Muscle of arm (tissue), 14 donors: ENCODE measurements at places on chromosomes 4 and X. TPM values are rescaled to one million over a fixed set of nuclear protein-coding genes. Genes with fewer than 3 reads are reported as not detected.

DNA sequence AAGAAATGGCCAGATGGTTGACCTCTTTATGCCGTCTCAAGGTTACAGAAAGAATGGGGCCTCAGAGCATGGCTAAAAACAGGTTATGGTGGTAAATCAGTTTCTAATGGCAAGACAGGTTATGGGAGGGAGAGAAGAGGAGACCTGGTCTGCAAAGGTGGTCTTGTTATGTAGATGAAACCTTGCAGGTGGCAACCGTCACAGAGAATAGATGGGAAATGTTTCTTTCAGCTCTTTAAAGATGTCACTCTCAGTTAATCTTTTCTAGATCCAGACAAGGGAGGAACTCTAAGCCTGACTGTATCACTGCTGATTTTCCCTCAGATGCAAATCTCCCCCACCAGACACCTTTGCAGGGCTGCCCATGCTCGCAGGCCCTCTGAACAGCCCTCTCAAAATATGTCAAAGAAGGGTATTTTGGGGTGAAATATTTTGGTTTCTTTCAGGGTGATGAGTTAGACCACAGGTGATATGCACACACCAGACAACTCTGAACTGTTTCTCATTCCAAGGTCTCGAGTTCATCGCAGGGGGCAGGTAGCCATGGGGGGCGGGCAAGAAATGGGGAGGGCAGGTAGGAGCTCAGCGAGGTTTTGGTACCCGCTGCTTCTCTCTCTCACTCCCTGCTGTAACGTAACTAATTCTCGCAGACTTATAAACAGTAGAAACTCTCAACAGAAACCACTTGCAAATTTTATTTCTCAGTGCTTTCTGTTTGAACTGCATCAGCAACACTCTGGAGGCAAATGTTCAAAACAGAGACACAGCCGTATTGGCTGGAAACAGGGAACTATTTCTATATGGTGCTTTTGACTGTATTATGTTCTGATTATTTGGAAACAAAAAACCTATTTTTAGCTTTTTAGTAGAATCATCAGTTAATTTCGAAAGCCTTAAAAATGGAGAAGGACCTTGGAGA lies 32.4 kb downstream of the CASP3 start:
- no peak for DNase-seq

Gene CCDC160
- polyA plus RNA-seq, result 0.36 TPM

Gene GPR119
- polyA plus RNA-seq, result not detected

DNA sequence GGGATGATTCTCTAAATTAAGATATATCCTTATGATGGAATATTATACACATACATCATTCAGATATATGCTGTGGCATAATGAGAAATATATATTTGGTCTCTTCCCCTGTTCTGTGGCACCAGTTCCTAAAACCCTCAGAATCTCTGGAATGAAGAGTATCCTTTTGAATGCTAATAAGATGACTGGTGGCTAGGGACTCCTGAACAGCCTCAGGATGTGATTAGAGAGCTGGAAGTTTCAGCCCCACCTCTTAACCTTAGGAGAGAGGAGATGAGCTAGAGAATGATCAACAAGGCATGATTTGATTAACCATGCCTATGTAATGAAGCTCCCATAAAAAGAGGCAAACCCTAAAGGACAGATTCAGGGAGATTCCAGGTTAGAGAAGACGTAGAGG lies 632.0 kb downstream of the IQCM start:
- DNase-seq, result no peak

Gene ATP2B3
- 0.89 TPM for polyA plus RNA-seq

Gene ADH1A
- polyA plus RNA-seq, result 1.1 TPM
